Uterus (tissue), 4 donors: ENCODE measurements at places on chromosomes 3 and 15. TPM values are rescaled to one million over a fixed set of nuclear protein-coding genes. Genes with fewer than 3 reads are reported as not detected.

DNA sequence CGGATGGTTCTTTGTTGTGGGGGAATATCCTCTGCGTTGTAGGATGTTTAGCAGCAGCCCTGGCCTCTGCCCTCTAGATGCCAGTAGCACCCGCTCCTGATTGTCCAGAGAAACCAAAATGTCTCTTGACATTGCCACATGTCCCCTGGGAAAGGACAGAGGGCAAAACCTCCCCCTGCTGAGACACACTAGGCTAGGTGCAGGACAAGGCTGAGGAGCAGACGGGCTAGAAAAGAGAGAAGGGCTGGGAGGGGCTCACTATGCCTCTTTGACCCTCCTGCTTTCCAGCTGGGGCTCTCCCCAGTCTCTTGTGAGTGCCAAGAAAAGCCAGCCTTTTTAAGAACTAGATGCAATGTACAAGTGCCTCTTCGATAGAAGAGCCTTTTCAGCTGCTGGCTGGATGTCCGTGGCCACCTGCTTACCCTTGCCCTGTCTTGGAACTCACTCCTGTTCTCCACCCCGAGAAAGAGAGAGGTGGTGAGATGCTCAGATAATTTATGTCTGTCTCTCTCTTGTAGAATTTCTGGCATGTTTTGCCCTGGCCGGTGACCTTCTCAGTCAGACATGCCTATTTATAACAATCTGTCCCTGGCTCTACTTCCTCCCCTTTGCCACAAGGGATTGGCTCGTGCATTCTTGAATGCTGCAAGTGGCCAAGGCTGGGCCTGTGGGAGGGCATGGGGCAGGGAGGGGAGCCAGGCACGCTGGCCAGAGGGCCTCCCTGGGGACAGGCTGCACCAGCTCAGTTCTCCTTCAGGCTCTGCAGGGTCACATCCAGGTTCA, 142.6 kb downstream of the RPLP1 start:
- H3K36me3 ChIP-seq: no peaks in the 10 kb centered on the region
- H3K4me3 ChIP-seq: no peak overlapping the region
- no peak overlapping the region for H3K27ac ChIP-seq
- no peaks in the 10 kb centered on the region for H3K27me3 ChIP-seq
- no peak for DNase-seq

- H3K27ac ChIP-seq: peak overlapping the region; percentile 36
- H3K27me3 ChIP-seq: no peaks in the 10 kb centered on the region
- H3K4me1 ChIP-seq: no peaks in the 10 kb centered on the region
- no peak overlapping the region for H3K4me3 ChIP-seq
- DNase-seq: no peak
- H3K36me3 ChIP-seq: no peaks in the 10 kb centered on the region
These were observed 100.6 kb upstream of the TSC22D2 start for GRCh38 chr3:150307311-150308036.

GRCh38 chr3:178022599-178022998, 513.6 kb upstream of the KCNMB2 start:
- DNase-seq: no peak
- H3K27ac ChIP-seq: no peak overlapping the region
- H3K4me1 ChIP-seq: no peaks in the 10 kb centered on the region
- no peak overlapping the region for H3K4me3 ChIP-seq
- H3K27me3 ChIP-seq: no peaks in the 10 kb centered on the region

DNA sequence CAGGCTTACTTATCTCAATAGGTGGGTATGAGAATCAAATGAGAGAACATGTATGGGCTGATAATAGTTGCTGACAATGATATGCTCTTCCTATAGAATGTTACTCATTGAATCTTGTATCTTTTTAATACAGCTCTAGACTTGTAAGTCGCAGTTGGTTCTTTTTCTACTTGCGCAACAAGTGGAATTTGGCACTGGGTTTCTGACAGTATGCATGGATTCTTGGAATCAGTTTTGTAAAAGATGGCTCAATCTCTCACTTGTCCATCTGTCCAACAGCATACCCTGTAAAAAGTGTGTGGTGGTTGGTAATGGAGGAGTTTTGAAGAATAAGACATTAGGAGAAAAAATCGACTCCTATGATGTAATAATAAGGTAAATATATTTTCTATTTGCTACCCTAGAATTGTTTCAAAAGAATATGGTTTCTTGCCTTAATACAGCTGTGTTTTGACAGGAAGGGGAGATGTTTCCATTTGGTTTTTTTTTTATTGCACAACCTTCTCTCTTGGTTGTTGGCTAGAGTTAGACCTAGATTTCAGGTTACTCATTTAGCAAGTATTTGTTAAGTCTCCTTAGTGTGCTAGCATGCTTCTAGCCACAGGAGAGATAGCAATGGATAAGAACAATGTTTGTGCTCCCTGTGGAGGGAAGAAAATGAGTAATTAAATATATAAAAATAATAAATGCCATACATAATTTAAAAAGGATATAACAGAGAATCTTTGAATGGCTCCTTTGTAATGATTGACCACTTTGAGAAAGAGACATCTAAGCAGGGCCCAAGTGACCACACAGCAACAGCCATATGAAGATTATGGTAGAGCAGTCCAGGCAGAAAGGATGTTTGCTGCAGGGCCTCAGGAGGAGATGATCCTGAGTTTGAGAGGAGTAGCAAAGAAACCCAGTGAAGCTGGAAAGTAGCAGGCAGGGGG, 21.8 kb downstream of the ST3GAL6 start:
- no peaks in the 10 kb centered on the region for H3K4me1 ChIP-seq
- H3K27me3 ChIP-seq: no peaks in the 10 kb centered on the region
- no peak overlapping the region for H3K4me3 ChIP-seq
- no peak for DNase-seq
- H3K36me3 ChIP-seq: no peaks in the 10 kb centered on the region

- H3K4me1 ChIP-seq: peaks cover 5% of the 10 kb centered on the region
- no peaks in the 10 kb centered on the region for H3K36me3 ChIP-seq
These were observed 3.4 kb upstream of the RARB start for GRCh38 chr3:25424614-25425013.

DNA sequence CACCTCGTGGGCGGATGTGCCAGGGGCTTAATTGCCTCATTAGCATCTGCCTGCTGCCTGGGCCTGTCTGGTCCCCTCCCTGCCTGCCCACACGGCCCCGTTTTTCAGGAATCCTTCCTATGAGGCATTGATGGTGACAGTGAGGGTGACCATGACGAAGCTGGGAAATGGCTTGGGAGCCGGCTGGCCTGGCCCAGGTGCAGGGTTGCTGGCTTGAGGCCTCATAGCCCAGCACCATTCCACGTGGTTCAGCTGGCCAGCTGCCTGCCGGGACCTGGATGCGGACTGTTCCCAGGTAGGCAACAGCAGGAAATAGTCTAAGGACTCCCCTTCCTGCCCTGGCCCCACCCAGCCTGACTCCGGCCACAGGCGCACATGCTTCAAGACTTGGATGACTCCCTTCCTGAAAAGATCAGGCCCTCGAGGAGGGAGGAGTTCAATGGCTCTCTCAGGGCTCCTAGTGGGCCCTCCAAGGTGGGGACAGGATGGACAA, 8.9 kb upstream of the DUSP7 start:
- DNase-seq: no peak
- no peak overlapping the region for H3K4me3 ChIP-seq
- H3K36me3 ChIP-seq: no peaks in the 10 kb centered on the region
- H3K27ac ChIP-seq: no peak overlapping the region
- no peaks in the 10 kb centered on the region for H3K27me3 ChIP-seq
- H3K4me1 ChIP-seq: no peaks in the 10 kb centered on the region

DNA sequence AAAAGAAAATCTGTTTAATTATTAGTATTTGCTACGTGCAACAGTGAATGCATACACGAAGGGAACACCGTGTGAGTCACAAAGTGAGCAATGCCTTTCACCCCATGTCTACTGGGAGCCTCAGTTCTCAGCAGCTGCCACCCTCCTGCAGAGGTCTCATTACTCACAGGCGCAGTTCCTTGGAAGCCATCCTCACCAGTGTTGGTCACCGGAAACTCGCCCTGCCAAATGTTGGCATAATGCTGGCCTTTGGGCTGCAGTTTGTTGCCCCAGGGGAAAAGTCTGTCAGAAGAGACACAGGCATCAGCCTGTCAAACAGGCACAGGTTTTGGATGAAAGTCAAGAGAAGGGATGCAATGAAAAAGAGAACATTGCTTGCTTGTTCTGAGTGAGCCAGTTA, 50.1 kb downstream of the SUMF1 start:
- no peaks in the 10 kb centered on the region for H3K36me3 ChIP-seq
- H3K4me1 ChIP-seq: no peaks in the 10 kb centered on the region
- no peak for DNase-seq
- H3K27me3 ChIP-seq: no peaks in the 10 kb centered on the region
- H3K4me3 ChIP-seq: no peak overlapping the region

- H3K36me3 ChIP-seq: no peaks in the 10 kb centered on the region
- no peak overlapping the region for H3K27ac ChIP-seq
- no peaks in the 10 kb centered on the region for H3K4me1 ChIP-seq
- H3K27me3 ChIP-seq: no peaks in the 10 kb centered on the region
These were observed 605.2 kb downstream of the MAGI1 start for GRCh38 chr3:65433480-65433879.

GRCh38 chr3:171351676-171352075, 108.5 kb downstream of the TNIK start:
- H3K4me3 ChIP-seq: no peak overlapping the region
- no peak for DNase-seq
- no peaks in the 10 kb centered on the region for H3K27me3 ChIP-seq
- H3K36me3 ChIP-seq: no peaks in the 10 kb centered on the region
- no peaks in the 10 kb centered on the region for H3K4me1 ChIP-seq
- H3K27ac ChIP-seq: no peak overlapping the region

GRCh38 chr15:92807971-92808571, 92.1 kb upstream of the CHD2 start:
- H3K4me1 ChIP-seq: no peaks in the 10 kb centered on the region
- peak overlapping the region; percentile 88 for H3K27ac ChIP-seq
- H3K27me3 ChIP-seq: no peaks in the 10 kb centered on the region

DNA sequence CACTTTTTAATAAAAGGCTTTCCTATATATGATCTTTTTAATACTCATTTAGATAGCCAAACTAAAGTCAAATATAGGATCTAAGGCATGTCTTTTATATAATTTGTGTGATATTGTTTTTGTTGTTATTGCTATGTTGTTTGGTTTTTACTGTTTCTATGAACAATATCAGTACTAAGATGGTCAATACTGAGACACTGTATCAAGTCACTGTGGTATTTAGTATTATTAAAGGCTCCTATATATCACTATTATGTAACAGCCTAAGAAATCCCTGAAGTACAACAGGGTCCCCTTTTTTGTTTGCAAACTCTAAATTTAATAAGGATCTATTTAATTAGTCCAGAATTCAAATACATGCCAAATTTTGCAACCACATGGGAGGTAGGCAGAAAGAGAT, 61.9 kb downstream of the TBC1D5 start:
- no peak overlapping the region for H3K4me3 ChIP-seq
- no peak for DNase-seq
- no peak overlapping the region for H3K27ac ChIP-seq
- no peaks in the 10 kb centered on the region for H3K36me3 ChIP-seq
- no peaks in the 10 kb centered on the region for H3K27me3 ChIP-seq
- H3K4me1 ChIP-seq: no peaks in the 10 kb centered on the region

DNA sequence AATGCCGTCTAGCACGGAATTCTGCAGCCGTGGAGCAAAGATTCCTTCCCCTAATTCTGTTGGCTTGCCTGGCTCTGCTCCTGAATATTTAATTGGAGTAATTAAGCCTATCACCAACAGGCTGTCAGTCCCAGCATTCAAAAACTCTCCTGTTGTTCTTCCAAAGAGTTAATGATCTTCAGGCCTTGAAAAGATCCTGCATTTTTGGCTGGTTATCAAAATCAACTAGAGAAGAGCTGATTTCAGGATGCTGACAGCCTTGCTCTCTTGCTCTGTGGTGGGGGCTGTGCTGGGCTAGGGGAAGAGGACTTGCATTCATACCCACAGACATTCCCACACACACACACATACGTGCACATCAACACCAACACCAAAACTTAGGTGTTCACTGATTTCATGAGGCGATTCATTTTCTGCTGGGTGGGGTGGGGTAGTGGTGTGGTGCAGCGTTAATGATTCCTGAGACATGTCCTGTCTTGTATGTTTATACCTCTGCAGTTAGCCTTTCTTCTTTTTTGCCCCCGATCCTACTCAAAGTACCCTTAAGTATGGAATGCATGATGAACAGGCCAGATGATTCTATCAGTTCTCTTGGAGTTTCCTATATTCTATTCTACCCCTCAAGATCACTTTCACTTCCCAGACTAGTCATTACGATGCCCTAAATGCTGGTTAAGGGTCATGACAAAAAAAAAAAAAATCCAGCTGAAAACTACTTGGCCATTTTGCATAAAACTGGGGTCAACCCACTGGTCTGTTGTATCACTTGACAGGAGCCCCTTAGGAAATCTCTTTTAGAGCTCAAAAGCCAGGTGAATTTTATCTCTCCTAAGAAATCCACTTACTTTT, 42.3 kb downstream of the CPN2 start:
- H3K27me3 ChIP-seq: no peaks in the 10 kb centered on the region
- DNase-seq: no peak

- no peaks in the 10 kb centered on the region for H3K36me3 ChIP-seq
- H3K4me1 ChIP-seq: no peaks in the 10 kb centered on the region
- DNase-seq: no peak
These were observed 8.6 kb downstream of the AQP9 start for GRCh38 chr15:58146749-58147148.

Gene CCDC39
- total RNA-seq: 1.5 TPM

Gene SLC28A1
- 0.21 TPM for total RNA-seq

Gene GPR171
- total RNA-seq: not detected

Gene DGKG
- total RNA-seq: 10.7 TPM
